AG08396 (cell line): ENCODE measurements at places on chromosomes 1 and 21.

DNA sequence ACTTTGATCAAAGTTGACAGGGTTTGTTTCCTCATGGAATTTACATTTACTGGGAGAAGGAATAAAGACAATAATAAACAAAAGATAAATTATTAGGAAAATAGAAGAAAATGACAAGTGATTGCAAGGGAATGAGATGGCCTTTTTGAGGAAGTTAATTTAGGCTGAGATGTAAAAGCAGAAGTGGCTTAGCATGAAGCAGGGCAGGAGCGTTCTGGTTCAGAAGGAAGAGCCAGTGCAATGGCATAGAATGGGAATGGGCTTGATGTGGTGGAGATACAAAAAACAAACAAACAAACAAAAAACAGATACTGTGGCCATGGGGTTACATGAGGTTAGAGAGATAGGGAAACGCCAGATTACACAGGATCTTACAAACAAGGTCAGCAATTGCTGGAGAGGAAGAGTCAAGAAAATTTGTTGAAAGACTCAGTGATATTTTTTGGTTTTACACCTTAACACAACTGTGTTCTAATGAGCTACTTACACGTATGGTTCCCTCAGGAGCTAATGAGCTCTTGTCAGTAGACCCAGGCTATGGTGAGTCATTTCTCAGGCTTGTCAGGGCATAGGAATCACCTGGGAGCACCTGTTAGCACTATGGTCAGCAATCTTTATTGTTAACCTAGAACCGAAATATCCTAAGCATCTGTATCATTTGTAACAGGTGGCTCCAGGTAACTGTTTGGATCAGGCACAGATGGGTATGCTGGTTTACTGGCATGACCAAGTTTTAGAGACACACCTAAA lies 8.7 kb upstream of the CADM3 start:
- no peak for DNase-seq

DNA sequence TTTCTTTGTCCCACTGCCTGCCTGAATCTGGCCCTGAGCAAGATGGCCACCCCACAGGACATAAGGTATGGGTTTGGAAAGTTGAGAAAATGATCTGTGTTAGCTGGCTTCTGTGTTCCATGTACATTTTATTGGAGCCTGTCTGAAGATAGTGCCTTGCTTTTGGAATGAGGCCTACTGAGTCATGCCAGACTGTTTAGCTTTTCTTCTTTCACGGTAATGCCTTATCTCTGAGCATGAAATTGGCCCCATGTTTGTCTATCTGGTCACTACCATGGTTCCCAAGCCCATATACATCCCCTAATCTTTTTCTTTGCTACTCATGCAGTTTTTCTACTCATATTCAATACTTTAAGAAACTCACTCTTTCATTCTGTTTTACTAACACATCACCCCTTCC lies 85.1 kb upstream of the LMO4 start:
- peak; percentile 29 for DNase-seq

DNA sequence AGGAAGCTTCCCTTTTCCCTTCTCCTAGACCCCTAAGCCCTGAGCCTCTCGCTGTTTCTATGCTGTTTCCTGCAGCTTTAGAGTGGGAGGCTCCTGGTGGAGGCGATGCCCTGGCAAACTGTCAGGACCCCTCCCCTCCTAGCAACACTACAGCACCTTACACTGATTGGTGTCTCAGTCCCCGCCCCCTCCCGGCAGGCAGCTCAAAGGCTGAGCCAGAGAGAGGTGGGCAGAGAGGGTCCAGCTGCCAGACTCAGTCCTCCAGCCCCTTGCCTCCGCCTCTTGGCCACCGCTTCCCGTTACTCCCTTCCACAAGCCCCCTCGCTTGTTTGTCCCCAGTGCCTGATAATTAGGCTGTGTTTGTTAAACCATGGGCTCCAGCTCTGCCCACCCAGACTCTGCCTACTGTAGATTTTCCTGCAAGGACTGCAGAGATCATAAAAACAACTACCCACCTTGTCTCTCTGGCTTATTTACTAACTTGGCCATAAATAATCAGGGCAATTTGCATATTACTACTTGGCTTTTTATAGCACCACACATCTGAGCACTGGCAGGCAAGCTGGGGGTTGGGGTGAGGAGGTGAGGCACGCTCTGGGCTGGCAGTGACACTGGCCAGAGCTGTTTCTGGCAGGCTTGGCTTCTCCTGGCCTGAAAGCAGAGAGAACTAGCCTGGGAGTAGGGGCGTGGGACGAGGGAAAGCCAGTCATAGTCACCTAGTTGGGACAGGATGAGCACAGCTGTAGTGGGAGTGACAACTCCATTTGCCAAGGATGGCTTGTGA lies 107.5 kb downstream of the CSMD2 start:
- DNase-seq: no peak

DNA sequence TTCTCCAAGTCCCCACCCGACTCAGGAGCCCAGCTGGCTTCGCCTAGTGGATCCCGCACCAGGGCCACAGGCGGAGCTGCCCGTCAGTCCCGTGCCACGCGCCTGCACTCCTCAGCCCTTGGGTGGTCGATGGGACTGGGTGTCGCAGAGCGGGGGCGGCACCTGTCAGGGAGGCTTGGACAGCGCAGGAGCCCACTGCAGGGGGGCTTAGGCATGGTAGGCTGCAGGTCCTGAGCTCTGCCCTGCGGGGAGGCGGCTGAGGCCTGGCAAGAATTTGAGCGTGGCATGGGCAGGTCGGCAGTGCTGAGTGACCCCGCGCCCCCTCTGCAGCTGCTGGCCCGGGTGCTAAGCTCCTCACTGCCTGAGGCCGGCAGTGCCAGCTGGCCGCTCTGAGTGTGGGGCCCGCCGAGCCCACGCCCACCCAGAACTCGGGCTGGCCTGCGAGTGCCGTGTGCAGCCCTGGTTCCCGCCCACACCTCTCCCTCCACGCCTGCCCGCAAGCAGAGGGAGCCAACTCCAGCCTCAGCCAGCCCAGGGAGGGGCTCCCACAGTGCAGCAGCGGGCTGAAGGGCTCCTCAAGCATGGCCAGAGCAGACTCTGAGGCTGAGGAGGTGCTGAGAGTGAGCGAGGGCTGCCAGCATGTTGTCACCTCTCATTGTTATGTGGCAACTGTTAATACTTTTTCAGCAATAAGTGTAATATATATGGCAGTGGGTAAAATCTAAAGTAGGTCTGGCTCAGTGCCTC lies 548.4 kb upstream of the BRINP3 start:
- no peak for DNase-seq

DNA sequence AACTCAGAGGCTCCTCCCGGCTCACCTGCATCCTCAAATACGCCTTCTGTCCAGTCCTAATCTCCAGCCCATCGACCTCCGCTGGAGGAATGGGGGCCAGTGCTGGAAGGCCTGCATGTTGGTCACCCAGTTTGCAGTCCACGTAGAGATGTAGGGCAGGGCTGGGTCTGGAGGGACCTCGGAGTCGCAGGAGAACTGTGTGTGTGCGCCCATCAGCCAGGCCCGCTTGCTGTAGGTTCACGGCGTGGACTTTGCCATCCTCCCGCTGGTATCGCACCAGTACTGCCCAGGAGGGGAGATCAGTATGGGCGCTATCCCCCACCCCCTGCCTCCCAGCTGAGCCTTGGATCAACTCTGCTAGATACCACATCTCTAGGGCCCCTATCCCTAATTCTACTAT lies 2.7 kb downstream of the THBS3 start:
- no peak for DNase-seq

DNA sequence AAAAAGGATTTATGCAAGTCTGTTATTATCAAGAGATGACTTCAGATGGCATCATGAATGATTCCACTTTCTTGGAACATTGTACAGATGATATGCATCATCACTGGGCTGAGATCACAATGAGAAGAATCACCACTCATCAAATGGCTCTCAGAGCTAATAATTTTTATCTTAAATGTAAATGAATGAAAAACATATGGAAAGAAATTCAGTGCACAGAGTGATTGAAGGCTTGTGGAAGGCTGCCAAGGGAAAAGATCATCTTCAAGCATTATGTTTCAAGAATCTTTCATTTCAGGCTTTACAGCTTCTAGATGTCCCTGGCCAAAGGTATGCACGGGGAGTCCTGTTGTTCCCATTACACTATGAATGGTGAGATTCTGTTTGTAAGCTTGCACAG lies 955.7 kb downstream of the TTLL7 start:
- DNase-seq: no peak

DNA sequence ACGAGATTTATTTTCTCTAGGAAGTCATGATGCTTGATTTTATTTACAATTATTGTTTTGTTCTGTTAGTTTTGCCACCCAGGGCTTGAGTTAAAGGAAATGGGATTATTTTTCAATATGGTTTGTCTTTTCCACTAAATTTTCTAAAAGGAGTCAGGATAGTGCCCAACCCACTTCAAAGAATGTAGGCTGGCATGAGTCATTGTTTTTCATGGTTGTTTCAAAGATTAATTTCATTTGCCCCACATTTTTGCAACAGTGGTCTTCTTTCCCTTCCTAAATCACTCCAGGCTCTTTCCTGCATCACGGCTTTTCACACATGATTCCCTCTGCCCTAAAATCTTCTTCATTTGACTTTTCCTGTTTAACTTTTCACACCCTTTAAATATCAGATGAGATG lies 2.5 kb downstream of the SLAMF6 start:
- DNase-seq: no peak
